Tracheal epithelial cell (primary cell): ENCODE measurements at places on chromosomes 5 and 9. TPM values are rescaled to one million over a fixed set of nuclear protein-coding genes. Genes with fewer than 3 reads are reported as not detected.

The MARVELD2 gene
- total RNA-seq, result 24.8 and 27.3 TPM in 2 replicates

The ALDOB gene
- total RNA-seq, result not detected in 2 replicates

The ABITRAM gene
- 2.2 and 6.4 TPM in 2 replicates for total RNA-seq

The ZNF483 gene
- total RNA-seq, result 0.64 and 1.4 TPM in 2 replicates

The FCN2 gene
- total RNA-seq, result not detected in 2 replicates

The NDUFA8 gene
- total RNA-seq, result 25.8 and 27.1 TPM in 2 replicates

The NUTM2G gene
- not detected in 2 replicates for total RNA-seq

The SLC2A6 gene
- total RNA-seq, result 1.9 and 37.6 TPM in 2 replicates

The SCGB3A1 gene
- 1.3 TPM in 1 of 2 replicates, not detected in the other for total RNA-seq

The TXNDC8 gene
- total RNA-seq, result not detected in 2 replicates

The PCDHA6 gene
- 0.43 and 0.48 TPM in 2 replicates for total RNA-seq

The TLR4 gene
- 0.48 and 0.64 TPM in 2 replicates for total RNA-seq

The ACOT12 gene
- total RNA-seq, result not detected in 2 replicates

The MPDZ gene
- 6.4 and 13.7 TPM in 2 replicates for total RNA-seq
